Ascending aorta (tissue), 2 donors: ENCODE measurements at places on chromosomes 5 and 9.

DNA sequence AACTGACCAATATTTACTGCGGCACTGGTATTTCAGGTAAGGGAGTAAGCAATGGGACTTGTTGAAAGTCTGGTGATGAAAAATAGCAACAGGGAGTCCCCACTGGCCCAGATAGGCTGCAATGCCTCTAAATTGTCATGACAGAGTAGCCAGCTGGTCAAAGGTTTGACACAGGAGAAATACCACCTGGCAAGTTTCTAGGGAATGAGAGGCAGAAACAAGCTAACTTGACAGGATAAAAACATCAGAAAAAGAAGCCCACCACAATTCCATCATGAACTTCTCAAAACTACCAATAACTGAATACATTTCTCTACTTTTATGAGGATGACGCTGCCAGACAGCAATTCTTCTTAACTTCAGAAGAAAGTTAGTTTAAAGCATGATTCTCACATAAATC lies 99.8 kb downstream of the STRBP start:
- DNase-seq, result no peak

DNA sequence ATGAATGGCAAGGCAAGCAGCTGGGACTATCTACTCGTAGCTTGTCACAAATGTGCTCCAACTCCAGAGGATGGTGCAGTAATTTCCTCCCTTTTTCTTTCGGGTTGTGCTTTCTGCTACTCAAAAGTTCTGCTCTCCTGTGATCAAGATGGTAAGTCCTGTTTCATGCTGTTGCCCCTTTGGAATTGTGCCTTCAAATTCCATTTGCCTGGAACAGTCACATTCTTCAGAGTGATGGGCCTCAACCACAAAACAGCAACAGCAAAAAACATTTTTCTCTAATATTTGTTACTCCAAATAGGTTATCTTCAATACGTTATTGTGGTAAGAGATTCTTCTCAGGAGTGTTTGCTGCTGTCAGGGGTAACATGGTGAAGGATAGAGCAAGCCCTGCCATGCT lies 209.3 kb downstream of the PALM2AKAP2 start:
- no peak for DNase-seq

GRCh38 chr9:87686520-87687090 lies 39.3 kb upstream of the CTSL start:
- DNase-seq, result no peak

DNA sequence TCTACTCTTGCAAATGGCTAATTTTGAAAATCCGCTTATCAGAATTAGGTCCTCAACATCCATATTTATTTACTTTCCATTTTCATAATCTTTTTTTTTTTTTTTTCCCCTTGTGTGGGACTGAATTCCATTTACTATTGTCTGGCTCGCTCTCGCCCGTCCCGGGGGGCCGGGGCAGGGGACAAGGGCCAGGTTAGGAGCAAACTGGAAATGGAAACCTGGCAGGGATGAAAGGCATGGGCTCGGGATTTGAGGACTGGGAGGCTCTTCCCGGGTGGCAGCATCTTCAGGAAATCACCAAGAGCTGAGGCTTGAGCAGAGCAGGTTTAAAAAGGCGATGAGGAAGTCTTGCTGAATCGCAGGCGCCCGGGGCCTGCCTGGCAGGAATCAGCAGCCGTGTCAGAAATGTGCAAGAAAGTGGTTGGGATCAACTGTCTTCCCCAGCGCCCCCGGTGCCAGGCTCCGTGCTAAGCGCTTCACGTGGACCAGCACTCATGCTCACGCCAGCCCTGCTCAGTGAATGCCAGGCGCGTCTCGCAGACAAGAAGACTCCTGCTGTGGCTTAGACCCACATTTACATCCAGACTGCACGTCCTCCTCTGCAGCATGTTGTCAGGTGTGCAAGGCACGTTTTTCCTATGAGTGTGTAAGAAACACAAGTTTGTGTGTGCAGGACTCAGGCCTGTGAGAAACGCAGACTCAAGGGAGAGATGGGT lies 66.3 kb upstream of the UNC5A start:
- peak; percentile 34 for DNase-seq

DNA sequence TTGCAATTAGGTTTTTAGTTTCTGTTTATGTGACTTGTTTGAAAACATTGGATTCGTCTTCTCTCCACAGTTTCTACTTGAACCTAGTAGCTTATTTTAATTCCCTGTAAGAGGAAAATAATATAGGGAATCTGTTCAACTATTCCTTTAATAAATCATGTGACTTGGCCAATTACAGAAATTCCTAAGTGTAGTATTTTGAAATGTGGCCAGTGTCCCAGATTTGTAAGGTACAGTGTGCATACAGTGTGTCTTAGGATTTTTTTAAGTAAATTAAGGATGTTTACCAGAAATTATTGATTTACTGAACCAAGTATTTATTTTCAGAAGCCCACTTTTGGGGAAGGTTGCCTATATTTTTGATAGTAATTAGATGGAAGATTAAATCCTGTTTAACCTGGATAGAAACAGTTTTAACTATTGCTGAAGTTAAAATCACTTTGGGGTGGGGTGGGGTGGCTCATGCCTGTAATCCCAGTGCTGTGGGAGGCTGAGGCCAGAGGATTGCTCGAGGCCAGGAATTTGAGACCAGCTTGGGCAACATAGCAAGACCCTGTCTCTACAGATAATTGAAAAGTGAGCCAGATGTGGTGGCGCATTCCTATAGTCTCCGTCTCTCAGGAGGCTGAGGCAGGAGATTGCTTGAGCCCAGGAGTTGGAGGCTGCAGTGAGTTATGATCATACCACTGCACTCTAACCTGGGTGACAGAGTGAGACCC lies 36.9 kb downstream of the G3BP1 start:
- no peak for DNase-seq
